ENCODE measurements at places on chromosomes 5 and 9.

DNA sequence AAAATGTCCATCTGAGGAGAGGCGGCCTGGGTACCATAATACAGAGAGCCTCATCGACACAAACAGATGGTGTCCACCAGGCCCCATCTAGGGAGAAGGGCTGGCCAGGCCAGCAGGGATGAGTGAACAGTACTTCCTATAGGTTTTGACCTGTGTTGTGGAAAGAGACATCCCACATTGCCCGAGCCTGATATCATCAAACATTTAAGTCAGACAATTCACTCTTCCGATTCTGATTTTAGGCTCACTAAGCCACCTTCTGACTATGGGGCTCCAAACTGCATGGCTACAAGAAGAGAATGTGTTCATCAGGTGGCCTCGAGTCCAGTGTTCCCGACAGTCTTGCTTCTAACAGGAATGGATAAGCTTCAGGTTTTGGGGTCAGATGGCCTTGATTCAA, 38.9 kb downstream of the SLC22A5 start:
- DNase-seq = no peak

DNA sequence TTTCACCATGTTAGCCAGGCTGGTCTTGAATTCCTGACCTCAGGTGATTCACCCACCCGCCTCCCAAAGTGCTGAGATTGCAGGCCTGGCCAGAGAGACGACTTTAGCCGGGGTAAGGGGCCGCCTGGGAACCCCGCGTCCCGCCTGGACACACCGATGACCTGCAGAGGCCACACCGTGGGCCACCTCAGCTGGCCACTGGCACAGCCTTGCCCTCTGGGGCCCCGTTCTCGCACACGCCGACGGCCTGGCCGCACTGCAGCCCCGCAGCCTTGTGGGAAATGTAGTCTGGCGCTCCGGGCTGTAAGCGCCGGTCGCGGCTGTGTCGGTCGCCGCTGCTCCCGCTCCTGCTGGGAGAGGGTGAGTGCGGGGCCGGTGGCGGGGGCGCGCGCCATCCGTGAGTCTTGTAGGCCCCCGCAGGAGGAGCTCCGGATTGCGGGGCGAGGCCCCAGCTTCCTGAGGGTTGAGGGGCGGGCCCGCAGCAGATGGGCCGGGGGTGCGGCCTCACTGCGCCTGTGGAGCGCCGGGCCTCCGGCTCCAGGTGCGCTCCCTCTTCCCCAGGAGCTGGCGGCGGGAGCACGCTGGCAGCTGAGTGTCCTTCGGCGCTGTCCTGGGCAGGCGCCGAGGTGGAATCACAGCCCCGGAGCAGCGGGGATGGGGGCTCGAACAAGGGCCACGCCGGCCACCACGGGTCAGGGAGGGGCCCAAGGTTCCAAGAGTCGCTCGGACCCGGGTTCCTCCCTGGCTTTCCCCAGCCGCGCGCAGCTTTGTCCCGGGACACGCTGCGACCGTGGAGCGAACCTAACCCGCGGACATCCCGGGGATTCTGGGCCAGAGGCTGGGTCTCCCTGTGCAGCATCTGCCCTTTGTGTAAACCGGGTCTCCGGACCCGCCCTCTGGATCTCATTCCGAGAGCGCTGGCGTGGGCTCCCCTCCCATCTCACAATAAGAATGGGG, at the start of gene ZFP2:
TSS of gene ZFP2 (plus strand) at position 299 of the 957 bp plus-strand sequence. CDS start 35,401 bp downstream, outside the sequence.
- DNase-seq = peak; percentile 57

DNA sequence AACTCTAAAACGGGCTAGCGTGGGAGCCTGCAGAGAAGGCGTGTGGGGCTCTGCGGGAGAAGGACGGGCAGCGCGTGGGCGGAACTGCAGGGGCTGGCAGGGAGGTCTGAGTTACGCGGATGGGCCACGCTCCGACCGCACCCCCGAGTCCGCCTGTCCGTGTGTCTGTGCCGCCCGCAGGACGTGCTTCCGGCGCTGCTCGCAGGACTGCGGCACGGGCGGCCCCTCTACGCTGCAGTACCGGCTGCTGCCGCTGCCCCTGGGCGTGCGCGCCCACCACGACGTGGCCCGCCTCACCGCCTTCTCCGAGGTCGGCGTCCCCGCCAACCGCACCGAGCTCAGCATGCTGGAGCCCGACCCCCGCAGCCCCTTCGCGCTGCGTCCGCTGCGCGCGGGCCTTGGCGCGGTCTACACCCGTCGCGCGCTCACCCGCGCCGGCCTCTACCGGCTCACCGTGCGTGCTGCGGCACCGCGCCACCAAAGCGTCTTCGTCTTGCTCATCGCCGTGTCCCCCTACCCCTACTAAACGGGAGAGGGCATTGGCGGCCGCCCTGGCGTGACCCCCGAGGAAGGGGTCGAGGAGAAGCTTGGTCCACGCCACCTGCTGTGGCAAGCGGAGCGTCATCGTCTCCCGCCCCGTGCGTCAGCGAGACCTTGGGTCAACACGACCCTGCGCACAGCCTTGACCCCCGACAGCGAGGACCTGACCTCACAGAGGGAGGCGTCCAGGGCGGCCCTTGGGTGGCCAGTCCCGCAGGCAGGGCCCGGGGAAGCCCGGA, 11.4 kb upstream of the ASS1 start:
- peak; percentile 85 for DNase-seq

DNA sequence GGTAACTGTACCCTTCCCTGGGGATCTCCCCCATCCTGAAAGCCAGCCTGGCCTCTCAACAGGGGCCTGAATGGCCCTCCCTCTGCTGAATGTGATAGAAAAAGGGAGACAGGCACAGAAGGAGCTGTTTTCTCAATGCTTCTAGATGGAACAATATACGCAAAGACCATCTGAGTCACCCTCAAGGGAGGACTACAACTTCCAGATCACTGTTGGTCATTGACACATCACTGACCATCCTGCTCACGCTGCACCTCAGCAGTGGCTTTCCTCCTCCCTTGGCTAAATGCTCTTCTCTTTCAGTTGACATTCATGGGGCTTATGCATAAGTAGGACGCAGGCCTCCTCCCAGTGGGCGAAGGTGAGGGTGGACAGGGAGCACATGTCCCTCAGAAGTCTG, 112.2 kb upstream of the SHB start:
- no peak for DNase-seq

DNA sequence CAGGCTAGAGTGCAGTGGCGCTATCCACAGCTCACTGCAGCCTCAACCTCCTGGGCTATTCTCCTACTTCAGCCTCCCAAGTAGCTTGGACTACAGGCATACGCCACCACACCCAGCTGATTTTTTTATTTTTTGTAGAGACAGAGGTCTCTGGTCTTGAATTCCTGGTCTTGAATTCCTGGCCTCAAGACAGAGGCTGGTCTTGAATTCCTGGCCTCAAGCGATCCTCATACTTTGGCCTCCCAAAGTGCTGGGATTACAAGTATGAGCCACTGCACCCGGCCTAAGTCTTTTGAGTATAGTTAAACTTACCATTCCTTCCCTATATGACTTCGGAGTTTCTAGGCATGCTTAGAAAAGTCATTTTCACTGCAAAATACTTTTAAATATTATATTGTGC, 29.4 kb downstream of the ECPAS start:
- DNase-seq = no peak

DNA sequence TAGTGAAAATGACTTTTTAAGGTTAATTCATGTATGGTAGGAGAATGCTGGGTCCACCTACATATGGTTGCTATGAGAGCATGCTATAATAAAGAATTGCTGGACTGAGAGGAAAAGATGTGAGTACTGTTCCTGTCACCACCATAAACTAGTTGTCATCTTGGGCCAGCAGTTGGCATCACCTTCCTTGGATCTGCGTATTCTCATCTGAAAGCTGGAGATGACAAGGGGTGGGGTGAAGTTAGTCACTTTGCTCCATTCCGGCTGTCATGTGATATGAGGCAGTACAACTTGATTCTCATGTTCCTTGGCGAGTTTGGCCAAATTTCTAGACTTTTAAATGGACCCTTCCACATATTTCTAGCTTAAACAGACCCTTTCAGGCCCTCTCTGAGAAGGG, 33.3 kb downstream of the PIP5K1B start:
- DNase-seq = no peak

- DNase-seq = peak; percentile 67
Measured at GRCh38 chr5:93607367-93608258, 24.6 kb downstream of the NR2F1 start.

GRCh38 chr5:82023644-82024043, 51.8 kb downstream of the ATG10 start:
- DNase-seq = no peak

DNA sequence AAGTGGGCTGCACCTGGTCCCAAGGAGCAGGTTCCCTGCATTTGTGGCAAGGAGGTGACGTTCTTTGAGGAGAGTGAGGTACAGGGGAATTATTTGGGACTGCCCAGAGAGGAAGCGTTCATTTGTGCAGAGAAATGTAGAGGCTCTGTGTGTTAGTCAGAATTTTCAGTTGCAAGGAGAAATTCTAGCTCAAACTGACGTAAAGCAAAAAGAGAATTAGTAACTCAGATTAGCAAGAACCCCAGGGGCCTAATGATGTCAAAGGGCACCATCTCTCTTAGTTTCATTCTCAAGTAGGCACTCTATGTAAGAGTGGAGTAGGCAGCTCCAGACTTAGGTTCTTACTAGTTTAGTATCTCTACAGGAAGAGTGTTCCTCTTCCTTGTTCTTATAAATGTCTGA, 2.4 kb upstream of the TXN start:
- DNase-seq = no peak
